H1 (cell line): ENCODE measurements at places on chromosomes 12 and 14.

- peak; percentile 72 for DNase-seq
Measured at GRCh38 chr12:2052826-2053678, at the start of gene CACNA1C. TSS of gene CACNA1C (plus strand) at chr12:2052987. CDS start at chr12:2053563, 576 bp downstream.

DNA sequence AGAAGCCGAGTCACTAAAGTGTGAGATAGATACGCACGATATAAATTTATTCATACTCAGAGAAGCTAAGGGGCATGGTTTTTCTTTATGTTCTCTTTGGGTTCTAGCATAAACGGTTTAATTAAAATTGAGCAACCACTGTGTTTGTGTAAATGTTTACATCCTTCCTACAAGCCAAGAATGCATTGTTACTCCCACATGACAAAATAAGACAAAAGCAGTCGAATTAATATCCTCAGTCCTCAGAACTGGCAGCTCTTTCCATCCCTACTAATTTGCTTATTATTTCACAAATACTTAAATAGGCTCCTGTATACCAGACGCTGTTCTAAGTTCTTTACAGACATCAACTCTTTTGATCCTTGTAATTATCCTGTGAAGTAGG, 32.0 kb downstream of the SSPN start:
- DNase-seq = no peak

GRCh38 chr12:57810450-57810849, 8.1 kb downstream of the AVIL start:
- no peak for DNase-seq

GRCh38 chr14:72673179-72673578, 220.7 kb downstream of the DPF3 start:
- no peak for DNase-seq

DNA sequence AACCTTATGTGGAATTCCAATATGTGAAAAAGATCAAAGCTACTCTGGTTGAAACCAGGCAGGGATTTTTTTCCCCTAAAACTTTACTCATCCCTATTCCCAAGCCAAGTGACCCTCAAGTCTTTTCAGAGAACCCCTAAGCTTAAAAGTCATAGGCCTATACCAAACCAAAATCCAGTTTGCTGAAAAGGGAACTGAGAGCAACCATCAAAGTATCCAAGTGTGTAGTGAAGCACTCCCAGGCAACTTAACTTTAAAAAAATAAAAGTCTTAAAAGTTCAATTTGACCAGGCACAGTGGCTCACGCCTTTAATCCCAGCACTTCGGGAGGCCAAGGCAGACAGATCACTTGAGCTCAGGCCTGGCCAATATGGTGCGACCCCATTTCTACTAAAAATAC, 101.2 kb upstream of the DAAM1 start:
- DNase-seq = no peak

GRCh38 chr12:111636209-111636945, 37.3 kb upstream of the ATXN2 start:
- DNase-seq = peak; percentile 58

GRCh38 chr12:127590868-127591267, 676.1 kb upstream of the TMEM132C start:
- no peak for DNase-seq

- no peak for DNase-seq
Measured at GRCh38 chr12:72219937-72220336, 52.2 kb upstream of the TRHDE start.

GRCh38 chr12:11884116-11884515, 186.6 kb upstream of the BCL2L14 start:
- DNase-seq = no peak

GRCh38 chr12:807041-807735, 54.8 kb downstream of the WNK1 start:
- DNase-seq = no peak

- peak; percentile 60 for DNase-seq
Measured at GRCh38 chr12:120466560-120467315, 2.8 kb downstream of the SRSF9 start.

DNA sequence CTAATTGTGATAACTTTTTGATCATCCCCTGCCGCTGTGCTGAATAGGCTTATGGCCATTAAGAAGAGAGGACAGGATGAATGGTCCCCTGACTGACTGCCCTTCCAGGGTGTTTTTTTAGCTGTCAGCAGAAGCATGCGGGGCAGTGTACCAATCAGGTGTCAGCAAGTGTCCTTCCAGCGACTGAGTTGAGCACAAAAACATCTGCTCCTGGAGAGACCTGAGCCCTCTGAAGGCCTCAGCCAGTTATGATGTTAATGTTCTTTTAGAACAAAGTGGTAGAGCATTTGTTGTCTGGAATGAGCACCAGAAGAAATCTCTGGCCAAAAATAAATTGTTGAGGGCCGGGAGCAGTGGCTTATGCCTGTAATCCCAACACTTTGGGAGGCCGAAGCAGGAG, 37.5 kb downstream of the P2RX7 start:
- DNase-seq = no peak

GRCh38 chr12:66885115-66885875, 206.4 kb upstream of the GRIP1 start:
- DNase-seq = no peak

GRCh38 chr12:59808317-59808910, 212.6 kb downstream of the SLC16A7 start:
- no peak for DNase-seq

- DNase-seq = no peak
Measured at GRCh38 chr12:120922279-120922678, 18.1 kb upstream of the SPPL3 start.

DNA sequence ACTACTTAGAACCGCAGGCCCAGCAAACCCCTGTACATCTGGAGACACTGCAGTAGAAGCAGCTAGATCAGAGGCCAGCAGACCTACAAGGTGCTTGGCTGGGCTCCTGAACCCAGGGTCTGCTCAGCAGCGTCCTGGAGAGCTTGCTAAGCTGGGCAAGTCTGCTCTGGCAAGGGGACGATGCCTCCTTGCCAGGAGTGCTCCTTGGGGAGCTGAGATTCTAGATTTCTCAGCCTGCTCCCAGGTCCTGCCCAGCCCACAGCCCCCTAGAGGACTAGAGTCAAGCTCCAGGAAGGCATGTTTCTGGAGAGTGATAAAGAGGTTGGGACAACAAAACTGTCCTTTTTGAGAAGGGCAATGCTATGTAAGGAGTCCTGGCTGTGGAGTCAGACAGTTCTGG, 60.3 kb downstream of the HSPB8 start:
- DNase-seq = no peak

- no peak for DNase-seq
Measured at GRCh38 chr12:131783915-131784541, 44.2 kb upstream of the MMP17 start.

- DNase-seq = peak; percentile 29
Measured at GRCh38 chr14:99157246-99157645, 114.8 kb downstream of the BCL11B start.

GRCh38 chr12:128830505-128830893, 6.7 kb upstream of the SLC15A4 start:
- DNase-seq = no peak

GRCh38 chr14:93040982-93041381, 74.7 kb downstream of the ITPK1 start:
- no peak for DNase-seq

DNA sequence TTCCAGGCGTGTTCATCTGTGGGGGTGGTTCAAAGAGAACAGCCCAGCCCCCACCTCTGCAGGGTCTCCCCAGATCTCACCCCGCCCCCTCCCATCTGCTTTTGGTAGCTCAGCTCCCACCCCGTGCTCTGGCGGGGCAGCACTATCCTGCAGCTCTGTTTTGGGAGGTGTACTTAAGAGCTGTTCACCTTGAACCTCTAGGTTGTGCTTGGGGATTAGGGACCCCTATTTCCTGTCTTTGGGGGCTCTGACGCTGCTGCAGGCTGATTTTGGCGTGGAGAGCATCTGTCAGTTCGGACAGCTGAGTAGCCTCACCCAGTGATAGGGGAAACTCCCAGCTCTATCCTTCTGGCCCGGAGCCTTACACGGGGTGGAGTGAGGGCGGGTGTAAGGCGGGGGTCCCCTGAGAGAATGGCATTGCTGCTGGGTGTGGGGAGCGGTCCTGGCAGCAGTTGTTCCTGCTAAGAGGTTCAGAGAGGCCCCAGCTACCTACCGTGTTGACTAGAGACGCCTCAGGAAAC, 765 bp downstream of the TMEM120B start:
- DNase-seq = no peak

- DNase-seq = no peak
Measured at GRCh38 chr12:26340649-26341048, 145.3 kb downstream of the SSPN start.

DNA sequence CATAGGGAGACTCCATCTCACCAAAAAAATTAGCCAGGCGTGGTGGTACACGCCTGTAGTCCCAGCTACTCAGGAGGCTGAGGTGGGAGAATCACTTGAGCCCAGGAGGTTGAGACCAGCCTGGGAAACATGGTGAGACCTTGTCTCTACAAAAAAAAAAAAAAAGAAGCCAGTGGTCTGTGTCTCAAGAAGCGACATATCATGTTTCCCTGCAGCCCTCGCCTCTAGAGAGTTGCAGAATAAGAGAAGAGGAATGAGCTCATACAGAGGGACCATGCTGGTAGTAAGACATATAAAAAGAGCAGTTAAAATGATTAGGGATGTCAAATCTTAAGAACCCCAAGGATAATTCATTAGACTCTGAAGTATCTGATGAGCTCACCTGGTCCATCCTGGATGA, 39.4 kb upstream of the BICDL1 start:
- no peak for DNase-seq

GRCh38 chr12:87901457-87901856, 127.7 kb downstream of the C12orf50 start:
- DNase-seq = no peak

GRCh38 chr14:99655521-99655920, 10.6 kb downstream of the HHIPL1 start:
- DNase-seq = no peak

DNA sequence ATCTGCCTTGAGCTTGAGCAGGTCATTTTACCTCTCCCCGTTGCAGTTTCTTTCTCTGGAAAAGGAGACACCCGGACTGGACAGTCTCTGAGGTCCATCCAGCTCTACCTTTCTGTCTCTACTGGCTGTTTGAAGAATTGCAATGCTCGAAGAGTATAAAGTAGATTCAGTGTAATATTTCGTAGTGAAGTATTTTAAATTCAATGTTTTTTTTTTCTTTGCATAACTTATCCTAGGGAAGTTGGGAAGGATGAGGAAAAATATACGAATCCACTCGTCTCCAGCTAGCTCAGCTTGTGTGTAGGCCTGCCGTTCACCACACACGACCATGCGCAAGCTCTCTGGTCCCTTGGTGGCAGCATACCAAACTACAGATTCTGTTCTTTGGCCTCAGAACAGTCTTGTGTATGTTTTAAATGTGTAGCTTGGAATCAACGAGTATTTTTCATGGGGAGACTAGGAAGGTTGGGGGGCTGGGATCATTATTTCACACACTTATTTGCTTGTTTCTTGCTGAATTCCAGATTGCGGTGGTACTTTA, 307.9 kb downstream of the CACNA1C start:
- DNase-seq = no peak

- no peak for DNase-seq
Measured at GRCh38 chr14:105272623-105273022, 24.3 kb downstream of the BTBD6 start.

DNA sequence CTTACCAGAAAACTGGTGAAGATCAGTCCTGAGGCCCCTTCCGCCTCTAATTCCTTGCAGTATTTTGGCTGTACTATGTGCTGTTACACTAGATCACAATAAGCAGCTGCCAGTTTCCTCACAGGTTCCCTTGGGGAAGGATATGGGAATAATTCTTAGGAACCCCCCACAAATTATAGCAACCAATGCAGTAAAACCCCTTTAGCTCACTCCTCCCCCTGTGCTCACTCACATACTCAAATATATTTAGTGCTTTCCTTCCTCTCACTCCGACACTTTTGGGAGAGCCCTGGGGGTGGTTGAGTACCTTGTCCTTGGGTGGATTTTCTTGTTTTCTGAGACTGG, 162.7 kb downstream of the ETV6 start:
- no peak for DNase-seq

GRCh38 chr12:6229224-6230218, 29.3 kb downstream of the CD9 start:
- DNase-seq = no peak
